NCI-H1048 (cell line): ENCODE measurements at places on chromosomes 4 and X.

- no peak for DNase-seq
Measured at GRCh38 chr4:74092957-74093356, 6.0 kb downstream of the CXCL2 start.

DNA sequence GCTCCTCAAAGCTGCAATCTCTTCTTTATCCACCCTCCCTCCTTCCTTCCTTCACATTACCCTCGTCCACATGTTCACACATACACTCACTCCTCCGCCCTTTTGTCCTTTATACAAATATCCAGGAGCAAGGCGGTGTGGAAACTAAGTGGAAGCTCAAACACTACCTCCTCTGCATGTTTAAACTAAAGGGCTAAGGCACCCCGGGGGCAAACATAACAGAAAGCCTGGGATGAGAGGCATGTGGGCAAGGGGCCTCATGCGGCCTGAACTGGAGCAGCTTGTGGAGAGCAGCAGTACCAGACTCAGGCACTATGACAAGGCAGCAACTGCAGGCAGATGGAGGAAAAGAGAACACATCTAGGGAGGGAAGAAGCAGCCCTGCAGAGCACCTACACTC, 9.5 kb downstream of the MAB21L2 start:
- DNase-seq, result no peak

GRCh38 chr4:177190995-177191580, 118.6 kb upstream of the NEIL3 start:
- no peak for DNase-seq

DNA sequence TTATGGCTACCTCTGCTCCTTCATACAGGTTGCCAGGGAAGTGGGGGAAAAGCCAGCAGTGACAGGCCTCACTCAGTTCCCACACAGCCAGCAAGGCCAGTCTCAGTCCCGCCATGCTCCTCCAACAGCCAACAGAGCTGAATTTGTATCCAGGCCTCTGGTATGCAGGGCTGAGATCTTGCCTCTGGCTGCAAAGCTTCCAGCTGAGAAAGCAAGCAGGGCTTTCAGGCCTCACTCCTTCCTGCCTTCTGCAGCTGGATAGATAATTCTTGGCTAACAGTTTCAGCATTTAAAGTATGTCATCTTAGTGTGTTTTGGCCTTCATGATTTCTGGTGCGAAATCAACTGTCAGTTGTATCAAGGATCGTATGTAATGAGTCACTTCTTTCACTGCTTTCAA, 103.6 kb downstream of the GNL3L start:
- DNase-seq, result no peak

DNA sequence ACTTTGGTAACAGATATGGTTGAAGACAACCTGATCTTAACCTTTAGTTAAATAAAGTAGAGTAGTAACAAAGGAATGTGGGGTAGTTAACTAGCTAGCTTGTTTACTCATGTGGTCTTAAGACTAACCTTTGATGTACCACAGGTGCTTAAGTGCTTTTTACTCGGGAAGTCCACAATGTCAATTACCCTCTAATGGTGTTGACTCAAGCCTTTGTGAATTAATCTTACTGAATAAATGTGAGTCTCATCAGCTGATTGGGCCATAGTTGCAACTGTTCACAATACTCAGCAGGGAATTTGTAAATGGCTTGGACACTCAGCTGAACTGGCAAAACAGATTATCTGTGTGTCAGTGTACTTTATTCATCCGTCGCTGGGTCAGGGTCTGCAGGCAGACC, 119.0 kb upstream of the UGT8 start:
- no peak for DNase-seq

DNA sequence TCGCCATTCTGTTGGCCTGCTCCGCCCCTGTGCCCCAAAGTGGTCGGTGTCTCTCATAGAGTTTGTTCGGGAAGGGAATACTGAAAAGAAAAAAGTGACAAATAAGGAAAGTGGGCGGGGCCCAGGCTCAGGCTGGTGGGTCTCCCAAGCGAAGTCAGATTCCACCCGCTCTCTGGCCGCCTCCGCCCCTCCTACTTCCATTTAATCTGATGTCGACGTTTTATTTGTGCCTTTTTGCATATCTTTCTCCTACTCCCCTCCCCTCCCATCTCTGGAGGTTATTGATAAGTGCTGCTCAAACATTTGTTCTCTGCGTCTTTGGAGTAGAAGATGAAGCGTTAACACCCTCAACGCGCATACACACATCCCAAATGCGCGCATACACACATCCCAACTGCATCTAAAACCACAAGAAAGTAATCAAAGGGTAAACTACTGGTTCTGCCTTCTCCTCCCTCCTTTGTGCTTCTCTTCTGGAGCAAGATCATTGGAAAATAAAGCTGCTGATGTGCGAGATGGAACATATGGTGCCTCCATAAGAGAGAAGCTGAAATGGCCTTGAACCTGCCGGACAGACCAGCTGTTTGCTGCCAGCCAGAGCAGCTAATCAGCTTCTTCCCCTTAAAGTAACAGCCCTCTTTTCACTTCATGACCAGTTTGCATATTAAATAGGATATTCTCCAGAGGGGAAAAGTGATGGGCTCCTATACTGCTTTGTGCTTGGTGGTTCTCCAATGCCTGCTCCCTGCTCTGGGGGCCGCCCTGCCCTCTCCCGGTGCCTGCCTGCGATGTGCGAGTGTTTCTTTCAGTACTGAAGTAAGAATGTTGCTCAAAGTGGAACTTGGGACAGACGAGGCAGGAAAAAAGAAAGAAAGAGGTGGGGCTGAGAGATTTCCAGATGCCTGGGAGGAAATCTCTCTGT, 3.1 kb downstream of the MAMLD1 start:
- peak; percentile 40 for DNase-seq

GRCh38 chr4:189117426-189117825, 823.2 kb upstream of the FRG1 start:
- no peak for DNase-seq

DNA sequence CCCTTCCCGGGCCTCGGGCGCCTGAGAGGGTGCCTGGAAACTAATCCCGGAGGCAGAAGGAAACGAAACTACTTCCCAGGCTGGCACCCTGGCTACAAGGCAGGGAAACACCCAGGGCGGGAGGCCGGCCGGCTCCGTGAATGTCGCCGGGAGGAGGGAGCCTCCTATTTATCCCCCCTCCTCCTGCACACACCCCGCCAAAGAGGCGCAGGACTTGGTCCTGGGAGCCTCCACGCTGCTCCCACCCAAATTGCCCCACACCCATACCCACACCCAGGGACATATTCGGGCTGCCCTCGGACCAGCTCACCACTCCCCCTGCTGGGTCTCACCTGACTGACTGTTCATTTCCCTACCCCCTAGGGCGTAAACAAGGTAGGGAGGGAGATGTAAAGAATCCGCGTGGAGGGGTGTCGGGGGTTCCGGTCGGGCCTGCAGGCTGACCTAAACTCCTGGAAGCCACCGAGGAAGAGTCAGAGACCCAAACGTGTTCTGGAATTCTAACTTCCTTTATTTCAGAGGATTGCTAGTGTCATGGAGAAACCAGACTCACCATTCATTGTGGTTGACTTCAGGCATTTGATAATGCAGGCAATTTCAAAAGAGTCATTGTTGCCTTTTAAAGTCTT, at the start of gene BTC:
Gene BTC (minus strand): TSS at position 142 of the 629 bp plus-strand sequence. CDS start 198 bp downstream, outside the sequence.
- DNase-seq, result no peak

DNA sequence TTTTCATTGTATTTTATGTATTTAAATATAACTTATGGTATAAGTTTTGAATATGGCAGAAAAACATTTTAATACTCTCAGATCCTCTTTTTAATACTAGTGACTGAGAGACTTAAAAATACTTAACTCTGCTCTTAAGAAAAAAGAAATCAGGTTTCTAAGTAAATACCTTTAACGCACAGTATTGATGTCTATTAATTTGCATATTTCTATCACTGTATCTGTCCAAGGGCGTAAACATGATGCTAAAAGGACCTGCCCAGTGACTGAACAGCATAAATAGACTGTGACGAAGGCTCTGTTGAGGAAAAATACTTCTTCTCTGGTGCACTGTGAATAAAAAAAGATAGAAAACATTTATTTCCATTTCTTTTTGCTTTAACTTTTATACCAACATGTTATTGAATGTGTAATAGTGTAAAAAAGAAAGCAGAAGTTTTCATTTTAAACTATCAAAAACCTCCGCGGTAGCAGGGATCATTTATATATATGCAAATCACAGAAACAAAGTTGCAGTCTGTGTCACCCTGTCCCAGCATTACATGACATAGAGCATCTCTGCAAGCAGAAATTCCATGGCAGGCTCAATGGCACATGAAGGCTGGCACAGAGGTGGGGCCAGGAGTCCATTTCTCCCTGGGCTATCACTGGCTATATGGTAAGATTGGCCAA, 75.4 kb downstream of the ZAR1 start:
- no peak for DNase-seq

- DNase-seq, result no peak
Measured at GRCh38 chr4:120965938-120966337, 43.4 kb upstream of the PRDM5 start.

DNA sequence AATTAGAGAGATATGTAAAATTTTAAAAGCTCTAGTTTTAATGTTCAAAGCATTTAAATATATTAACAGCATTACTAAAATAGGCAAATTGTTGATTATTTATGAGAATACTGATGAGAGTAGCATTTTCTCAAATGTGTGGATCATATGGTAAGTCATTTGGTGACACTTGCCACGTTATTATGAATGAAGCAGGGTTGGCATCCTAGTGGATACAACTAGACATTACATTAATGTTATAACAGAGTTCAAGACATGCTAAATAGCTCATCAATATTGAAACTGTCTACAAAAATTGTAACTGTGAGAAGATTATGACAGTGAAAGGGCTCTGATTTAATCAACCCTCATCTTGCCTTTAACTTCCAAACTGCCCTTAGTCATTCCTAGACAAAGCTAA, 171.1 kb downstream of the PDGFC start:
- no peak for DNase-seq

DNA sequence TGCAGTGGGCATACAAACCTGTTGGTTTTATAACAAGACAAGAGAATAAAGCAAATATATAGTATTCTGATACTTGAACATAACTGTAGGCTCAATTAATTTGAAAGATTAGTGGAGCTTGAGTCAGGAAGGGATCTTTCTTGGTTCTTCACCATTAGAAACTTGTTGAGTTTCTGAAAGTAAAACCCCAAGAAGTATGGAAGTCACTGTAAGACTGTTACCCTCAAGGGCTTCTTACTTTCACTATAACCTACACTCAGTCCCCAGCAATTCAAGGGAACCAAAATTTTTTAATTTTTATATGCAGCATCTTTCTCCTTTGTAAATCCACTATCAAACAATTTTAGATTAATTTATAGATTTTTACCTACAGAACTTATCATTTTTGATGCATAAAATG, 2019.2 kb upstream of the ADGRL3 start:
- DNase-seq, result no peak

DNA sequence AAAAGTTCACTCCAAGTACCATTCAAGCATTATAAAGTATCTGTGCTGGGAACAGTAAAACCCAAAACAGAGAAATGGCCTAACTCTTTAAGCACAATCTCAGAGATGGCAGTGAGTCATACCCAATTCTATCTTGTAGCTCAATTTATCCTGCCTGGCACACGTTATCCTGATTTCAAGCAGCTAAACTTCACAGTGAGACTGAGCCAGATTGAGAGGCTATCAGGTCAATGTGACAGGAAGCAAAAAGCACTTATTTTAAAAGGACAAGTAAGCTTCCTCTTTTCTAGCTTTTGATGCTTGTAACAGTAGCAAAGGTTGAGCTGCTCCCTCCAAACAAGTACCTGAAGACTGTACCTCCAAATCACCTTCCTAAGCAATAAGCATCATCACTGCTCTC, 324.9 kb downstream of the NAF1 start:
- DNase-seq, result no peak

DNA sequence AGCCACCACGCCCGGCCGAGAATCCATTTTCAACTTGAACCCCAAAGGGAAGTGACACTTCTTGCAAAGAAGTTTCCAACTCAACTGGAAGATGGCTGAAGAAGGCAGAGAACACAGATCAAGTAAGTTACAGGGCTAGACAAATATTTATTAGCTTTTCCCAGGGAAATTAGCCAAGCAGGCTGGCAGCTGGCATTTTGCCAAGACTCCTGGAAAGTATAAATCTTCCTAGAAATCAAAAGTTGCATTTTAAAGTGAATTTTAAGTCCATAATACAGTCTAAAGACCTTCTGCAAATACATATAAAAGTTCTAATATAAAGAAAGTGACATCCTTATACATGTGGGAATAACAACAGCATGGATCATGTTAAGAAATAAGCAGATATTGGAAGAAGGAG, 3.4 kb upstream of the MRPL1 start:
- DNase-seq, result no peak
